Retina (tissue), 1 donor: ENCODE measurements at places on chromosomes 12 and 14.
A peak's percentile ranks its signal among the peaks of the same experiment; 100 is the strongest.

DNA sequence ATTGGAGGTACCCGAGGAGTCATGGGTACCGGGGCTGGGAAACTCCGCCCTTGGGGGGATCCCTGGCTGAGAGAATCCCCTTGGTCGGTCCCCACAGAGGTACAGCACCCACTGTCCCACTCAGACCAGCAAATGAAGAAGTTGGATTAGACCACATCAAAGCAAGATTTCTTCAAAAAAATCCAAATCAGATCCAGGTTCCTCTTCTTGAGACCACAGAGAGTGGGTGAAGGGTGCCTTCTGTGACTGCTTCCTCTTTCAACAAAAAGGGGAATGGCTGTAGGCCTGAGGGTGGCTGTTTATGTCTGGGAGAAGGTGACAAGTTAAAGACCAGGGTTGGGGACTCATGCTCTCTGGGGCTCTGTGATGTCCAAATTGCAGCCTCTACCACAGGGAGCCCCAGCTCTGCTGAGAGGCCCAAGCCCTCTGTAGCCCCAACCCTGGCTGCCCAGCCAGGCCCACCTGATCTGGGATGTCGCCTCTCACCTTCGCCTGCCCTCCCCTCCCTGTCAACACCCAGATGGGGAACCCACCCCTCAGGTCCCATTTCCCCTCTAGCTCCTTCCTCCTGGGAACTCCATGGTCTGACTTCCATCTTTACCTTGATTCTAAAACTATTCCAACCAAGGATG lies 50.9 kb downstream of the ZFP36L1 start:
- no peak for DNase-seq

DNA sequence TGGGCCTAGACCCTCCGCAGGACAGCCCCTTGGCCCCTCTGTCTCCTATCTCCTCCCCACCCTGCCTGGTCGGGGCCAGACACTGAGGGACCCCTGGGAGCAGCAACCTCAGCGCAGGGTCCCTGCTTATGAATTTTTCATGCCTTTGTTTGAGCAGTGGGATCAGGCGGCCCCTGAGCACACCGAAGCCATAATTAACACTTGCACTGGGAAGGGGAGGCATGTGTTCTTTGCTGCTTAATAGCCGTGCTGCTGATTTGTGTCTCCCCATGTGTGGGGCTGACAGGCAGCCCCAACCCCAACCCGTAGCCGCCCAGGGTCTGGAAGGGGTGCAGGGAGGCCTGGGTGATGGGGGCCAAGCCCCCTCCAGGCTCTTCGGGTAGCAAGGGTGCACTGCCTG lies 52.7 kb downstream of the FBRSL1 start:
- no peak for DNase-seq

- DNase-seq = peak; percentile 3
Measured at GRCh38 chr14:43249591-43249990, 1257.5 kb downstream of the FSCB start.

GRCh38 chr12:43167691-43168090 lies 384.3 kb downstream of the ADAMTS20 start:
- DNase-seq = no peak

GRCh38 chr14:94145902-94146527 lies 16.6 kb upstream of the IFI27L2 start:
- no peak for DNase-seq
